KBM-7 (cell line): ENCODE measurements at places on chromosomes 6 and 20.

- DNase-seq, result no peak
Measured at GRCh38 chr6:7920425-7920824, 9.8 kb upstream of the TXNDC5 start.

GRCh38 chr6:154230393-154230792 is 126.2 kb downstream of the IPCEF1 start:
- DNase-seq, result no peak

- DNase-seq, result no peak
Measured at GRCh38 chr6:7758456-7758855, 32.6 kb downstream of the BMP6 start.

GRCh38 chr6:85678602-85679444 is 36.1 kb upstream of the SYNCRIP start:
- DNase-seq, result peak; percentile 99

- peak; percentile 38 for DNase-seq
Measured at GRCh38 chr6:135222623-135223022, 41.5 kb downstream of the MYB start.

GRCh38 chr6:149024361-149024760 is 277.5 kb downstream of the UST start:
- DNase-seq, result no peak

DNA sequence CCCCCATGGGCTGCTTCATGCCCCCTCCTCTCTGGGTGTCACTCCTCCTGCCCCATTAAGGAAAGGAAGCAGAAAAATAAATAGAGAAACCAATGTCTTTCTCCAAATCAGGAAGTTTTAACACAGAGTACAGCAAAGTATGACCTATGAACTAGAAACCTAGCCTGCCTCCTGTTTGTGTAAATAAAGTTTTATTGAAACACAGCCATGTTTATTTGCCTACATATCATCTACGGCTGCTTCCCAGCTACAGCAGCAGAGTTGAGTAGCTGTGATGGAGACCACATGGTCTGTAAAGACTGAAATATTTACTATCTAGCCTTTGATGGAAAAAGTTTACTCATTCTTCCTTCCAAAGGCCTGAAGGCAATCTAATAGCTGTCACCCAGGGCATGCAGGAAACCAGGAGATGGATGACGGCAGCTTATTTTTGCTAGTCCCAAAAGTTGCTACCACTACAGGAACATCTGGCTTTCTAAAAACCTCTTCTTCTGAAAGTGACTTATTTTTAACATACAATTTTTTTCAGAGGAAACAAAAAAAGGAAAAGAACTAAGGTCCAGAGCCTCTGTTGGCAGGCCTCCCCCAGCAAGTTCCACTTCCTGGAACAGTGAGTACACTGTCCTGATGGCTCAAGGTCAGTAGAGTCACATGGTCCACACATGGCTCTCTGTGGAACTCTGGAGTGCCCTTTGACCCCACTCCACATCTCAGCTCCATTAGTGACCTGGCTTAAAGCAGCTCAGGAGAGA is 287.8 kb downstream of the PTPRT start:
- no peak for DNase-seq

DNA sequence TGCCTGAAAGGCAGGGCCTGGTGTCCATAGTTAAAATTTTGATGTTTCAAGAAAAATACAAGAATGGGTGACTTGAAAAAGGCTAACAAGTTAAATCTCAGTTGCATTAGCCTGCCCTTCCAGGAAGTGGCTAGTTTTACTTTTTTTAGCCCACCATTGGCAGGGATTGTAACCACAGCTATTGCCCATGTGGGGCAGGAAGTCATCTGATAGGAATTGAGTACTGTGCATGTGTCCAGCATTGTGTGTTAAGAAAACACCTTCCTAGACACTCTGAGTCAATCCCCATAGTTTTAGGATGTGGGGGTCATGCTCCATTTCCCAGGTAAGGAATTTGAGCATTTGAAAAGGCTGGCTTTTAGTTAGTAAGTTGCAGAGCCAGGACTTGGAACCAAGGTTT is 26.9 kb downstream of the LYRM2 start:
- no peak for DNase-seq

DNA sequence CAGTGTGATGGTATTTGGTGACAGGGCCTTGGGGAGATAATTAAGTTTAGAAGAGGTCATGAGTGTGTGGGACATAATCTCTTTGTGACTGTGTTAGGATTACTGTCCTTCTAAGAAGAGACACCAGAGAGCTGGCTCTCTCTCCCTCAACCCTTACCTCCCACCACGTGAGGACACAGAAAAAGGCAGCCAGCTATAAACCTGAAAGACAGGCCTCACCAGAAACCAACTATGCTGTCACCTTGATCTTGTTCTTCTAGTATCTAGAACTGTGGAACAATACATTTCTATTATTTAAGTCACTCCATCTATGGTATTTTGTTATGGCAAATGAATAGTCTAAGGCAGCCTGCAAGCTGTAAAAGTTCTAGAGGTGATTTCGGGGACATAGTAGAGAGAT is 203.7 kb downstream of the OTOR start:
- DNase-seq, result no peak

DNA sequence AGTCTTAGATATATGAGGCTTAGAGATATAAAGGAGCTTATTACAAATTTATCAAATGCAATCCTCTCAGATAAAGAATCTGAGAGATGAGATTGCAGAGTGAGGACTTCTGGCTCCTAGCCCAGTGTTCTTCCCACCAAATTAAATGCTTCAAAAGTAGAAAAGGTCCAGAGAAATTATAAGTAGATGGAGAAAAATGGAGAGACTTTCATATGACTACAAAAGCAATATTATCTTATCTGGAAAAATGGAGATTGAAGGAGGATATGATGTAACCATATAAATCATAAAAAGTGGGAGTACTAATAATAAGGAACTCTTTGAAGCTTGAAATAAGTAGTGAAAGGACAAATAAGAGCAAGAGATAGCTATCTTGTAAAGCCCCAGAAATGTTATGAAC is 2.8 kb downstream of the KCTD20 start:
- DNase-seq, result no peak

GRCh38 chr20:50504231-50504823 is 5.9 kb upstream of the PTPN1 start:
- no peak for DNase-seq

DNA sequence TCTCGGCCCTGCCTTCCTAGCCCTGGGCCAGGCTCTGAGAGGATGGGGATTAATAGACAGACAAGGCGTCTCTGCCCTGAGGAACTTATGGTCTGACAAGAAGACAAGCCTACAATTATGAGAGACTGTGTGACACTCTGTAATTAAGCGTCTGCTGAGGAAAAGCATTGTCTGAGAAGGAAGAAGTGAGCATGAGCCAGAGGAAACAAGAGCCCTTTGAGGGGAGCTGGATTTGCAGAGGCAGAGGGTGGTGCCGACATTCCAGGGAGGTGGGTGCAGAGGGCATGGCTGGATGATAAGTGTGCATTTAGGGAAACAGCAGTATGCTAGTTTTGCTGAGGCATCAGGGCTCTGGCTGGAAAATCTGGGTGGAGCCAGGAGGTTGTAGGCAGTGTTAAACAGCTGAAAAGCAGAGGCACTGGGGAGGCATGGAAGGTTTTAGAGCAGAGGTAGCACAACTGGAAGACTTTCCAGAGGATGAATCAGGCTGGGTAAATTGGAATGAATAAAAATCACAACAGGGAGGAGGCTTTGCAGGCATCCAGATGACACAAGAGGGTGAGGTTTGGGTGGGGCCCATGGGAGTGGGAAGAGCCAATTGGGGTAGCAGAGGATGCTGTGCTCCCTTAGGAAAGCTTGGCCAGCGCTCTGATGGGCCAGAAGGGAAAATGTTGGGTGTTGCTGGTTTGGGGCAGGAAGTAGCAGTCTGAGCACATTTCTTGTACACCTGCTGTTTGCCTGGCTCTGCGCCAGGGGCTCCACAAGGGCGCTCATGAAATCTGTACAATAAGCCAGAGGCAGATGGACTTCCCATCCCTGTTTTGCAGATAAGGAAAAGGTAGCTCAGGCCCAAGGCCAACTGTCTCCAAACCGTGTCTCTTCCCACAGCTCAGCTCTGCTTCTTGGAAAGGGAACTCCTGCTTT is 74.0 kb upstream of the MYL9 start:
- DNase-seq, result peak; percentile 32

GRCh38 chr20:21182832-21183563 is 57.1 kb downstream of the KIZ start:
- no peak for DNase-seq

DNA sequence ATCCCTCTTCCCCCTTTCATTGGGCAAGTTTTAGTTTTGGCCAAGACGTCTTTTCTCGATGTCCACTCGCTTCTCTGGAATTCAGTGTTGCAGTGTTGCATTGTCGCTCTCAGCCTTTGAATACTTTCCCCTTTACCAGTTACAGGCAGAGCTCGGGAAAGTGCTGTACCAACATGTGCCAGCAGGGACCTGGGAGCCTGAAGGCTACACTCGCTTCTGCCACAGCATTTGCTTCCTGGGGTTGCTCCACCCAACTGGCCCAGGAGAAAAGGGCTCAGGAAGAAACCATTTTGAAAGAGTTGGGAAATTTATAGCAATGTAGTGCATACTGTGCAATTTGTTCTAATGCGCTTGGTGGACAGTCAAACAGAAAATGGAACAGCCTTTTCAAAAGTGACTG is 78.6 kb downstream of the LINC00237 start:
- DNase-seq, result peak; percentile 17

DNA sequence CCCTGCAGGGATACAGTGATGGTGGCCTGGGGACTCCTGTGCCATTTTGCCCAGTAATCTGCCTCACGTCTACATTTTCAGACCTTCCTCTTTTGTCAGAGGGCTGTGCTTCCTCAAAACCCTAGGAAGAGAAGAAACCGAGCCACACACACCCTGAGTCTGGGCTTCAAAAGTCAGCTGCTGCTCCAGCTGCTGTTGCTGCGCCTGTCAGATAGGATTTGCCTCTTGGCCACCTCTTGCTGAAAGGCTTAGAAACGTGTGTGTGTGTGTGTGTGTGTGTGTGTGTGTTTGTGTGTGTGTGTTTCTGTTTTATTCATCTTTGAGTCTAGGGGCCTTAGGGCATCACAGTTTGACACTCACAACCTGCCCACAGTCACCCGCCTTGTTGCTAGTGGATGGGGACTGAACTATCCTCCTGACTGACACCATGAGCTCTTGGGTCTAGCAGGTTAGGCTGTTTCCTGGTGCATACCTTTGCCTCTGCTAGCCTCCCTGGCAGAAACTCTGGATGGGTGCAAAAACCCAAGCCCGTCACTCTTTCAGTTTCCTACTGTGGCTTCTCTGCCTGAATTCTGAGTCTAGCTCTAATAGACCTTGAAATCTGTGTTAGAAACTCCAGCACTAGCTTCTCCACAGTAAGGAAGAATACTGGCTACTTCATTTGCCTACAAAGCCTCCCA is 94.9 kb upstream of the CEP85L start:
- DNase-seq, result peak; percentile 85

DNA sequence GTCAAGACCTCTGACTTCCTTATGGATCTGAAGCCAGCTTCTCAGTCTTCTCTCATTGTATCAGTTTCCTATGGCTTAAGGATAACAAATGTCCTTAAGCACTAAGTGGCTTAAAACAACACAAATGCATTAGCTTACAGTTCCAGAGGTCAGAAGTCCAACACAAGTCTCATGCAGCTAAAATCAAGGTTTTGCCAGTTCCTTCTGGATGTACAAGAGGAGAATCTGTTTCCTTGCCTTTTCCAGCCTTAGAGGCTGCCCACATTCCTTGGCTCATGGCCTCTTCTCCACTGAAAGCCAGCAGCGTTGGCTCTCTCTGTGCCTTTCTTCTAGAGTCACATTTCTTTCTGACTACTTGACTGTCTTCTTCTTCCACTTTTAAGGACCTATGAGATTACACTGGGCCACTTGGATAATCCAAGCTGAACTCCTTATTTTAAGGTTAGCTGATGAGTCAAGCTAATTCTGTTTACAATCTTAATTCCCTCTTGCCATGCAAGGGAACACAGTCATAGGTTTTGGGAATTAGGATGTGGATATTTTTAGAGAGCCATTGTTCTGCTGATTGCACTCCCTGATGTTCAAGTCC is 179.0 kb downstream of the BCAS1 start:
- no peak for DNase-seq

GRCh38 chr6:150116200-150116800 is 26.5 kb upstream of the PPP1R14C start:
- DNase-seq, result no peak

GRCh38 chr6:119757467-119757866 is 407.9 kb upstream of the MAN1A1 start:
- no peak for DNase-seq
